Renal cortex interstitium (tissue), 15 donors: ENCODE measurements at places on chromosomes 2 and 18. TPM values are rescaled to one million over a fixed set of nuclear protein-coding genes. Genes with fewer than 3 reads are reported as not detected.
A peak's percentile ranks its signal among the peaks of the same experiment; 100 is the strongest.

- no peak for DNase-seq
These were observed 211.1 kb upstream of the GALNT5 start for GRCh38 chr2:157046396-157046795.

Gene SPP2
- not detected for polyA plus RNA-seq

Gene ABCG5
- polyA plus RNA-seq: 0.55 TPM

- no peak for DNase-seq
These were observed 217.5 kb downstream of the DLGAP1 start for GRCh38 chr18:4237664-4238041.

GRCh38 chr18:5542515-5543035 lies 1.2 kb downstream of the EPB41L3 start:
- peak; percentile 25 for DNase-seq

GRCh38 chr2:26605999-26606846 lies 34.9 kb downstream of the CIB4 start:
- no peak for DNase-seq

Gene ITPRID2
- polyA plus RNA-seq: 183 TPM

GRCh38 chr2:204590063-204590462 lies 44.8 kb downstream of the PARD3B start:
- DNase-seq: no peak

DNA sequence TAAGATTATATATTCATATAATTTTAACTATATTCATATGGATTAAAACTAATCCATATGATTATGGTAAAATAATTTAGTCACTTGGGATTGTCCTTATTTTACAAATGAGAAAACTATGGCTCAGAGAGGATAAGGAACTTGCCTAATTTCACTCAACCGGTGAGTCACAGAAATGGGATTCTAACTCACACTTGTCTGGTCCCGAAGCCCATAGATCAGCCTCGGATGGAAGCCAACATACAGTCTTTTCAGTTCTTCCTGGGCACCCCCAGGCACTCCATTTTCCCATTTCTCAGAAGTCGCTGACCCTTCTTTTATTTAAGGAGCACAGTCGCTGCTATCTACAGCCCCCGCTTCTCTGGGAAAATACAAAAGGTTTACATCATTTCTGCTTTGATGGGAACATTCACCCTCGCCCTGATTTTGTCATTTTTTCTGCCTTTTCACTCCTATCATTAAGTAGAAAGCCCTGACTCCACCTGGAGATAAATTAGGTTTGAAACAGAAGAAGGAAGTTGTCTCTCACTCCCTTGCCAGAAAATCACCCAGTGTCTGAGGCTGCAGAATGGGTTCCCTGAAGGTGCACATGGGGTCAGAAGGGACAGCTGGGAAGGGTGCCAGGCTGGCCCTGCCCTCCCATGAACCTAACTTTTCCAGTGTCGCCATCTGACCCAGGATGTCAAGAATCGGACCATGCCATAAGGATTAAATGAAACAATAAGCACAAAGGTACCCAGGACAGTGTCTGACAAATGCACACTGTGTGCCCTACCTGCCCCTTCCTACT lies 36.6 kb downstream of the CYP1B1 start:
- no peak for DNase-seq

GRCh38 chr18:46899274-46899948 lies 17.9 kb downstream of the PIAS2 start:
- DNase-seq: no peak

Gene UGT1A4
- polyA plus RNA-seq: not detected

Gene CLASP1
- polyA plus RNA-seq: 47.5 TPM

- no peak for DNase-seq
These were observed 324.0 kb upstream of the SETBP1 start for GRCh38 chr18:44356566-44357157.

Gene PLEKHB2
- polyA plus RNA-seq: 89.5 TPM

Gene IL1R2
- polyA plus RNA-seq: 0.36 TPM
